Cardiac fibroblast (primary cell): ENCODE measurements at places on chromosomes 2 and 18.
A peak's percentile ranks its signal among the peaks of the same experiment; 100 is the strongest.

- DNase-seq = no peak
These were observed 213.2 kb downstream of the KCNJ3 start for GRCh38 chr2:154911729-154912128.

DNA sequence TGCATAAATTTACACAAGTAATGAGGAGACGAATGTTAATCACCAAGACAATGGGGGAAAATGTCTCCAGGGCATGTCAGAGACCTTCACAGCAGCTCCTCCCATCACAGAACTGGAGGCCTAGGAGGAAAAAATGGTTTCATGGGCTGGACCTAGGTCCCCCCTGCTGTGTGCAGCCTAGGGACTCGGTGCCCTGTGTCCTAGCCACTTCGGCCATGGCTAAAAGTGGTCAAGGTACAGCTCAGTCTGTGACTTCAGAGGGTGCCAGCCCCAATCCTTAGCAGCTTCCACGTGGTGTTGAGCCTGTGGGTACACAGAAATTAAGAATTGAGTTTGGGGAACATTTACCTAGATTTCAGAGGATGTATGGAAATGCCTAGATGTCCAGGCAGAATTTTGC lies 152.2 kb upstream of the KCNJ3 start:
- no peak for DNase-seq

GRCh38 chr2:58634653-58635370 lies 393.7 kb upstream of the FANCL start:
- DNase-seq = peak; percentile 34

GRCh38 chr2:51697095-51697494 lies 665.2 kb upstream of the NRXN1 start:
- no peak for DNase-seq

DNA sequence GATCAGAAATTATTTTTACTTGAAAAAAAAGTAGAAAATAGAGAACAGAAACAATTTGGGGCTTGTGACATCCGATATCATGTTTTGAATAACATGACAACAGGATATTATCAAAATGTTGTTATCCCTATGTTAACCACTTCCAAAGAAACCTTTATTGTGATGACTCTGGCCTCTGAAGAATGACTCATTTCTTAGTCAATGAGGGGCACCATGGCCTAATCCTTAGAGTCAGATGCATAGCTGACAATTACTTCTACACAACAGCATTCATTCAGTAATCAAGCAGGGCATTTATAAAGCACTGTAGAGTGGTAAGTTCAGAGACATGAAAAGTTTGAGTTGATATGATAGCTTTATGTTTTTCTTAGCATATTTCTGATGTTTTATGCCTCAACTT lies 703.0 kb downstream of the RNF144A start:
- DNase-seq = no peak

DNA sequence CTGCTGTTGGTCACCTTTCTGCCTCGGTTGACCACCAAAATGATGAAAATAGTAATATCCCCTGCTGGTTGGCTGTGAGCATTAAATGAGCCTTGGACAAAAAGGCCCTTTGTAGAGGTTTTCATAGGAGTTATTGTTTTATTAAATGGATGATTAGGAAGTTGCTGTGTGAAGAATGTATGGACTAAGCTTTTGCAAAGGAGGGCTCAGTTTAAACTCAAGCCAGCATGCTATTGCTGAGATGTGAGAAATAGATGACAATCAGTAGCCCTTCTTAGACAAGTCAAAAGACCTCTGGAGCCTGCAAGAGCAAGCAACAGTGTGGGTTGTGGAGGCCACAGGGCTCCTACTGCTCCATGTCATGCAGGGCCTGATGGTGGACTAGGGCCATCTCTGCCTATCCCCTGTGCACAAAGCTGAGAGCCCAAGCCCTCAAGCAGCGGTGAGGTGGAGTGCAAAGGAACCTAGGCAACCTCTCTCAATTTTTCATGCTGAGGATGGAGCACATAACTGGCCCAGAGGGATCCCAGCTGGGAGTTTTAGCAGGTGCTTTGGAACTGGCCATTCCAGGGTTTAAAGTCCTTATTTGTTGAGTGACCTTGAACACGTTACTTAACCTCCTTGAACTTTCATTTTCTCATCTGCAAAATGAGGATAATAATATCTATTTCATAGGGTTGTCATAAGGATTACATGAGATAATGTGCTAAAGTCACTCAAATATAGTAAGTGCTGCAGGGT lies 37.1 kb downstream of the FOSL2 start:
- DNase-seq = no peak
